ENCODE measurements at places on chromosomes 5 and 9.

DNA sequence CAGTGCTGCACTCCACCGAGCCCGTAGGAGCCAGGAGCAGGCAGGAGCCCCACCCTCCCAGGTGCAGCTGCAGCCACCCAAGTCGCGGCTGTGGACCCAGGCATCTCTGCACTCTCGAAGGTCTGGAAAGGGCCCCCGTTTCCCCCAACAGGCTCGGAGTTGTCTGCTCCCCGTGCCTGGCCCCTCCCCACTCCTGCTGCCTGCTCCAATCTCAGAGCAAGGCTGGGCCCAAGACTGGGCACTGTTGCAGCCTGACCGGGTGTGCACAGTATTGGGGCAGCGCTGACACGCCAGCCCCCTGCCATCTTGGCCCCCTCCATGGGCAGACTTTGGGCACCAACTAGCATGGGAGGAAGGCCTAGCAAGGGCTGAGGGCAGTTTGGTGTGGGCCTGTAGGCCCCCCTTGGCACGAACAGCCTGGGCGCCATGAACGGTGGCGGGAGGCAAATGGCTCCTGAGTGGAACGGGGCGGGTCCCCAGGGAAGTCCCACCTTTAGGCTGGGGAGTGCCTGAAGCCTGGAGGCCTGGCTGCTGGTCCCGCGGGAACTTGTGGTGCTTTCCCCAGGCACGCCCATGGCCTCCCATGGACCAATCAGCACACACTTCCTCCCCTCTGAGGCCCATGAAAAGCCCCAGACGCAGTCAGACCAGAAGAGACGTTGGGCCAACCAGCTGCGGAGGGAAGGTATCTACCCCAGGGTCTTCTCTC lies 60.4 kb downstream of the PSAT1 start:
- DNase-seq: no peak

DNA sequence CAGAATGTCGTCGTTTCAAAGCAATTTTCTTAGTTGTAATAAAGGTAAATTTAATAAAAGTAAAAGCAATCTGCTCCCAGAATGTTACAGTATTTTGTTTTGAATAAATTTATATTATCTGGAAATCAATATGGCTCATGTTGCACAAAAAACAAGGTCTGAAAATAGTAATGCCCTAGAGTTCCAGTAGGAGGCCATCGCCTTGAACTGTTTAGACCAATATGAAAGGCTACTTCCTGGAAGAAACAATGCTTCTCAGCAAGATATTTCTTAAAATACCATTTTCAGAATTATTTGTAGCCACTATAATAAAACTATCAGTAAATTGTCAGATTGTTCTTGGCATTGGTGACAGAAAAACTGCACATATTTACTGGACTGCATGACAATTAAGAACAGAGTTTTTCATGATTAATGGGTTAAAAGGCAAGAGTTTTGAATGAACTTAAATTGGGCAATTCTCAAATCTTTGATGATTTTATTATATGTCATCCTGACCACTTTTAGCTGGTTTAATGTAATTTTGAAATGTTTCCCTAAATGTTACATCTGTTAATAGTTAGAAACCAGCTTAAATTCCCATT lies 153.2 kb downstream of the COMMD10 start:
- DNase-seq: no peak

DNA sequence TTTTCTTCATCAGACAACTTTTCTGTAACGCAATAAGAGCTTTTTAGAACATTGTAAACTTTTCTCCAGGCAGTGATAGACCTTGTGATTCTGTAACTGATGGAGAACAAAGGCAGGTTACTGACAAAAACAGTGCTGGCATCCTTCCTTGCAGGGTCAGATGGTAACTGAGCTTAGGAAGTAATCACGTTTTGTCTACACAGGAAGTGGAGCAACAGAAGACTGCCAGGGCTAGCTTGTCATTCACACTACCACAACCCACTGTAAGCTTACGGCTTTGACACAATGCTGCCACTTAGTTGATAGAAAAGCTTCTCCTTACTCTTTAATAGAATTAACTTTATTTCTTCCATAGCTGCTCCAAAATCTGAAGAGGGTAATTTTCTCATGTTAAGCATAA lies 46.8 kb downstream of the FBN2 start:
- peak; percentile 4 for DNase-seq

GRCh38 chr9:16134351-16134750 lies 581.5 kb downstream of the CCDC171 start:
- no peak for DNase-seq

- DNase-seq: no peak
These were observed 83.8 kb downstream of the ANKRD31 start for GRCh38 chr5:75152860-75153259.
